Cortex of kidney (tissue), 1 donor: ENCODE measurements at places on chromosomes 5 and 9.

GRCh38 chr5:83919071-83920041 lies 198.7 kb upstream of the HAPLN1 start:
- DNase-seq, result no peak

DNA sequence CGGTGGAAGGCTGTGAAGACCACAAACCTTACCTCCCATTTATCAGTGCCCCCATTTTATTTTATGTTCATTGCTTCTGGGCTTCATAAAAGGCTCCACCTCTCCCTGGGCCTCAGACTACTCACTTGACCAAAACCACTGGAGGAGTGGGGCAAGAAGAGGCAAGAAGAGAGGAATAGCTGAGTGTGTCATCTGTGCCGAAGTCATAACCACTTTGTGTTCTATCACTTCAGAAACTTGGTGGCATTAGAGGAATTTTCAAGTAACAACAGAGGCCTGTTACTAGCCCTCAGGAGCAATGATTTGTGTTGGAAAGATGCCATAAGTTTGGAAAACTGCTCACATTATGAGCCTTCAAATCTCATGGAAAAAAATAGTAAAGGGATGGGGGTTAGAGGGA lies 88.7 kb upstream of the PIK3R1 start:
- DNase-seq, result no peak

DNA sequence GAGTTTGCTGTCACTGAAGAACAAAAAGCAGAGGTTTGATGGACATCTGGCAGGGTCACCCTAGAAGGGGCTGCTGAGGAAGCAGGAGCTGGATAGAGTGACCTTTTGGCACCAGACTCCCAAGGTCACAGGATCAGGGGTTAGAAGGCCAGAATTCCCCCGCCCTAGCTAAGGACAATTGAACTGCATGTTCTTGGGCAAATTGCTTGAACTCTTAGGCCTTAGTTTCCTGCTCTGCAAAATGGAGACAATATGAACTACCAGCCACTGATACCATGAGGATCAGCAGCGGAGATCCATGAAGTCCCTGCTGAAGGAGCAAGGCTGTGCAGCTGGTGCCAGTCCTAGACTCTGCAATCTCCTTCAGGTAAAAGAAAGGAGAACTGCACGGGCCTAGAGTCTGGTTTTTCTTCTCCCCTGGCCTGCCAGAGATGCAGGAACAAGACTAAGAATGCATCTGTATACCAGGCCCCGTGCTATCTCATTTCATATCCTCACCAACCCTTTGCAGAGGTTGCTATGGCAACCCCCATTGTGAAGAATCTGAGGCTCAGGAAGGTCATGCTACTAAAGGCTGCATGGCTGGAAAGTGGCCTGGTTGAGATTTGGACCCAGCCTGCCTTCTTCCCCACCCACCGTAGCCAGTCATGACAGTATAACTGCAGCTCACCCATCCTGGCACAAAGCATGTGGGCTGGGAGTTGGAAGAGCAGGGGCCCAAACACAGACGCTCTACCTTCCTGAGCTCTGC lies 33.7 kb downstream of the CAMK2A start:
- DNase-seq, result no peak

DNA sequence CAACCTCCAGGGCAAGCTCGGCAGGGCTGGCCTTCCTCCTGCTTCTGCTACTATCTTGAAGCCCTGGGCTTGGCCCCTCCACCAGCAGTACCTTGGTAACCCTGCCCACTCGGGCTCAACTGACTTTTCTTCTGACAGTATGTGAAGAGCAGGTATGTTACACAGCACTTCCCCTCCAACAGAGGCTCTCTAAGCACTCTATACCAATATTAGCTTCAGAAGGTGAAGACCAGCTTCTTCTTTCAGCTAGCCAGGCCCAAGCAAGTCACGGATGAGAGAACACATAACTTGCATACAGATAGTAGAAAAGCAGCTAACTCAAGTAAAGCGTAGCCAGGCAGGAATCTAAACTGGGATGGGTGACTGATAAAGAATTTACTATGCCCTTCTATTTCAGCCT lies 64.3 kb downstream of the FEM1C start:
- no peak for DNase-seq

GRCh38 chr9:97387936-97388684 lies 23.8 kb upstream of the TDRD7 start:
- DNase-seq, result no peak

GRCh38 chr9:125407432-125407973 lies 145.9 kb downstream of the GAPVD1 start:
- DNase-seq, result no peak

GRCh38 chr9:84325347-84325973 lies 15.1 kb downstream of the SLC28A3 start:
- DNase-seq, result no peak

- DNase-seq, result no peak
Measured at GRCh38 chr5:71587766-71588532, 809 bp downstream of the MCCC2 start.

DNA sequence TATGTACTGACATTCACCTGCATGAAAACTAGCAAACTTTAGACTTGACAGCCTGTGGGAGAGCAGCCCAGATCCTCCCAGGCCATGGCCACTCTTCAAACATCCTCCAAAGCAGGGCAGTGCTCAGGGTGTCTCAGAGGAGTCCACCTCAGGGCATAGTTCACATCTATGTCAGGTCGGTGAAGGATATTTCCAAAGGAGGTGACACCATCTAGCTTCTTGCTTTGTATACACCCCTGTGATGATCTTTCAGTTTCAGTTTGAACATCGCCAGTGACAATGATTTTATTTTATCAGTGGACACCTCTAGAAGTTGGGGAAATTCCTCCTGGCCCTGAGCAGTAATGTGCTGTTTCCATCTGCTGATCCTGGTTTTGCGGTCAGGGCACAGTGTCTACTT lies 20.1 kb downstream of the CDK20 start:
- no peak for DNase-seq

DNA sequence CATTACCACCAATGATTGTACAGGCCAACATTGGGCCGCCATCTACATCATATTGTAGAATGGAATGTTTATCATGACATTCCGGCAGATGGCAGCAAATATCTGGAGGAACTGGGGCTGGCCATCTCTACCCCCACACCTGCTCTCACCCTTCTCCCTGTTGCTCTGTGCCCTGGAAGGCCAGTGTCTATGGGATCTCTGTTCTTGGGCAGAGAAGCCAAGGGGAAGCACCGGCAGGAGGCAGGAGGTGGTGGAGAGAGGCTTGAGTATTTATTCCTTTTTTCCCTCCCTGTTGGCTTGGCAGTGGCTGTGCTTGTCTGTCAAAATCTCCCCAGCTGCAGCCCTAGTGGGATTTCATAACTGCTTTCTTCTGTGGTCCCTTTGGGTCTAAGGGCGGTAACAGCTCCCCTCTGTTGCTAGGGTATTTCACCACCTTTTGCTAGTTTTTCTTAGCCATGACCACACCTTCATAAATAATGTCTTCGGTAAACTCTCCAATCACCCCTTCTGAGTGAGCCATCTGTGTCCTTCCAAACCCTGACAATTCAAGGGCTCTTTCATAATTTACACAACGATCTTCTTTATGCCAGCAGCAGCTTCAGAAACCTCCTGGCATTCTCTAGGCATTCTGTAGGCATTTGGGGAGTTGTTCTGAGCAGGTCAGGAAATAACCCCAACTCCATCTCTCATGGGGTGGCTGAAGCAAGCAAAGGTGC lies 225.8 kb downstream of the MELK start:
- DNase-seq, result no peak

DNA sequence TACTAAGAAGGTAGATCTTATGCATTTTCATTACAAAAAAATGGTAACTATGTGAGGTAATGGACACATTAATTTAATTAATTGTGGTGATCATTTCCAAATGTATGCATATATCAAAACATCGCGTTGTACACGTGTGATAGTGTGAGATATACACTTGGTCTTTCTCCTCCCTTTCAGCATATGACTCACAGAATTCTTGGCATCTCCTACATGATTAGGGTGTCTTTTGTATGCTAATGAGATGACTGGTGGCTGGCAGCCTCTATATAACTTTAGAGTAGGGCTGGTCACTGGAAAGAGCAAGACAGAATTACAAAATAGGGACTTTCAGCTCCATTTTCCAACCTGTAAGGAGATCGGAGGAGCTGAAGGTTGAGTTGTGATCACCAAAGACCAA lies 1167.6 kb downstream of the CDH12 start:
- DNase-seq, result no peak

DNA sequence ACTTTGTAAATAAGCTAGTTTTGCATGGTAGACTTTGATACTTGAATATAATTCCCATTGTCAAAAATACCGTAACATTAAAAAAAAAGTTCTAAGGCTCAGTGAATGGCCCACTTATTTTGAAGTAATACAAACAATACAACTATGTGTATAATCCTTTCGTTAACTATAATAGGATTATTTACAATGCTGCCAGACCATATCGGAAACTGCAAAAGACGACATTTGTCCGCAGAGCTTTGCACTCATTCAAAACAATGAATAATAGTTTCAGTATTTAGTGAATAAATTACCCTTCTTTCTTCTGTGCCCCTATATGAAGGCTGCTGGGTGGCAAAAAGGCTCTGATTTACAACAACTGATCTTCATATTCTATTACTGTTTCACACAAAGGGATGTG lies 121.8 kb downstream of the DROSHA start:
- no peak for DNase-seq

- no peak for DNase-seq
Measured at GRCh38 chr9:72327631-72328030, 37.4 kb downstream of the ZFAND5 start.

DNA sequence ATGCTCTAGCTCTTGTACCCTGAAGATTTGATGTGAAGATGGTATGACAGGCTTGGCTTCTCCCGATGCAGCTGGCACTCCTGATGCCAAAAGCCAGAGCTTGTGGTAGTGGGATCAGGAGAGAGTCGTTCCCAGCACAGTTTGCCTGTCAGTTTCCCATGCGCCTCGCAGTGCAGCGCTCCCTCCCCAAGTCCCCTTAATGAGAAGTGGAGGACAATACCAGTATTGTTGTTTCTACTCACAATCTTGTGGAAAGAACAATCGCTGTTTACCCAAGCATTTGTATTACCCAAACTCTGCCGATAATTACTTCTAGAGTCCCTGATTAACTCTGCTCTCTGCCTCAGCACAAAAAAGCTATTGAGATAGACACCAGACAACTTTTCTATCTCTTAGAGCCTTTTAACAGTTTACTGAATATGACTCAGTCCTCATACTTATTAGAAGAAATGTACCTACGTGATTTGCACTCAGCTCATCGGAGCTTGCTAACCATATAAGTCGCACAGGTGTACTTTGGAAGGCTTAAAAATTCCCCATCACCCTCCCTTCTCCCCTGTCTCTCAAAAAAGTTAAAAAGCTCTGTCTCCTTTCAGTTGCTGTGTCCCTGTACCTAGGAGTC lies 283.2 kb upstream of the TMEM161B start:
- DNase-seq, result no peak

GRCh38 chr9:116212986-116213692 lies 59.5 kb downstream of the PAPPA start:
- DNase-seq, result no peak

DNA sequence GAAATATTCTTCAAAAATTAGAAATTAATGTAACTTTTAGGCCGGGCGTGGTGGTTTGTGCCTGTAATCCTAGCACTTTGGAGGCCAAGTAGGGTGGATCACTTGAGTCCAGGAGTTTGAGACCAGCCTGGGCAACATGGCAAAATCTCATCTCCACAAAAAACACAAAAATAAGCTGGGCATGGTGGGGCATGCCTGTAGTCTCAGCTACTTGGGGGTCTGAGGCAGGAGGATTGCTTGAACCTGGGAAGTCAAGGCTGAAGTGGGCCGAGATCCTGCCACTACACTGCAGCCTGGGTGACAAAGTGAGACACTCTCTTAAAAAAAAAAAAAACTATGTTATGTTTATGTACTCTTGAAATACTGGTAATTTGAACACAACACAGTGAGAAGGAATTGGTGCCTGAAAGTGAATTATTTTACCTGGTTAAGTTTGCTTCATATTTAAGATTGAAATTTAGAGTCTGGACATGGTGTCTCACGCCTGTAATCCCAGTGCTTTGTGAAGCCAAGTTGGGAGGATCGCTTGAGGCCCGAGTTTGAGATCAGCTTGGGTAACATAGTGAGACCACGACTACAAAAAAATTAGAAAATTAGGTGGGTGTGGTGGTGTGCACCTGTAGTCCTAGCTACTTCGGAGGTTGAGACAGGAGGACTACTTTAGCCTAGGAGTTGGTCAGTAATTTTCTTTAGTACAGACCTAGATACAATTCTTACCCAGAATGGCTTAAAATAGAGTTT lies 15.0 kb downstream of the ARRDC3 start:
- no peak for DNase-seq

DNA sequence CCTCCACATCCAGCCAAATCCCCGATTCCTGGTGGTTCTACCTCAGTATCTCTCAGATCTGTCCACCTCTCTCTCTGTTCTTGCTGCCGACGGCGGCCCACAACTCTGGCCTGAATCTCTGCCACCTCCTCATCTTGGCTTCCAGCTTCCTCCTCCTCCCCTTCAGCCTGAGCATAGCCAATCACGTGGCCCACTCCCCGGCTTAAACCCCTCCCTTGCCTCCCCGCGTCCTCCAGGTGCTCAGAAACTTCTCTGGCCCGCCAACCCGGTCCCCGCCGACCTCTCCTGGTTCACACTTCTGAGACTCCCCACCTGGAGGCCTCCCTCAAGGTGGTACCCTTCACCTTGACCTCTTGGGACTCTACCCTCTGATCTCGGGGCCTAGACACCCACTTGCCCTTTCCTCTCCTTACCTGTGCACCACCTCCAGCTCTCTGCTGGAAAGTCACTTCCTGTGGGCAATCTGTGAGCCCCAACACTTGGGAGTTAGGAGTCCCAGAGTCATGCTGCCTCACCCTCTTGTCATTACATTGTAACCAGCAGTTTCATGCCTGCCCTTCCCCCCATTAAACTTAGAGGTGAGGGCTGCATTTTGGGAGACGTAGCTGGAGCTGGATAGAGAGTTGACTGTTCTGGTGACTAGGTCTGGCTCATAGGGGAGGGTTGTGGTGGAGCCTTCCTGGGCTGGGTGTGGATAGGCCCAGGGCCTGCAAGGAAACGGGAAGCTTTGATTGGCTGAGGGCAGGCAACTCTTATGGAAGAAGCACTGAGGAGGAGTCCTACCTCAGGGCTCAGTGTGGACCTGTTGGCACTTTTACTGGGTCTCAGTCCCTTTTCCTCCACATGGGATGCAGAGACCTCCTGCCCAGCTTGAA lies 4.5 kb upstream of the SET start:
- DNase-seq, result no peak

DNA sequence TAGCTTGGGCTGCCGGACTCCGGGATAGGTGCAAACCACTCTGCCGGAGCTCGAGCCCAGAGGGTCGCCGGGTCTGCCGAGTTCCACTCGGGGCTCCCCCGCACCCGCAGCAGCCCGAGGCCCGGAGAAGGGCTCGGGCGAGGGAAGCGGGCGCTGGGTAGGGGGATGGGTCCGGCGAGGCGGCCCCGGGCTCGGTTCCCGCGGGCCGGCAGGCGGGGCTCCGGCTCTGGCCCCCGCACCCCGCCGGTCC lies 507 bp downstream of the RICTOR start:
- no peak for DNase-seq
